Renal pelvis (tissue), 12 donors: ENCODE measurements at places on chromosomes 16 and 17.

- no peak for DNase-seq
Observed at GRCh38 chr16:81601008-81601428, 156.4 kb downstream of the CMIP start.

GRCh38 chr16:9199311-9199710 lies 107.9 kb downstream of the HAPSTR1 start:
- no peak for DNase-seq

- DNase-seq = peak; percentile 8
Observed at GRCh38 chr16:62272035-62272434, 235.8 kb upstream of the CDH8 start.

DNA sequence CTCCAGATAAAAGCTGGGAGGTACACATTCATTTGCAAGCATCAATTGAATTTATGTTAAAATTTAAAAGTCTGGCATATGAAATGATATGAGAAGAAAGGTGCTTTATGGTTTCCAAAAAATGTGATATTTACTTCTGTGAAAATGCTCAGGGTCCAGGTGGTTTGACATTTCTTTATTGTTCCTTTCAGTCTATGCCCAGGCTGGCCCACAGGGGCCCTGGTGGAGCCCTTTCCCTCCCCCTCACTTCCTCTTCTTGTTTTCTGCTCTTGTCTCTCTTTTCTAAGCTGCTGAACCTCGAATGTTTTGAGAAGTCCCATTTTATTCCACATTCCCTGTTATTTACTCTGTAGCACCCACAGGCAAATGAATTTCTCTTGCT lies 127.8 kb downstream of the HS3ST3B1 start:
- DNase-seq = no peak

DNA sequence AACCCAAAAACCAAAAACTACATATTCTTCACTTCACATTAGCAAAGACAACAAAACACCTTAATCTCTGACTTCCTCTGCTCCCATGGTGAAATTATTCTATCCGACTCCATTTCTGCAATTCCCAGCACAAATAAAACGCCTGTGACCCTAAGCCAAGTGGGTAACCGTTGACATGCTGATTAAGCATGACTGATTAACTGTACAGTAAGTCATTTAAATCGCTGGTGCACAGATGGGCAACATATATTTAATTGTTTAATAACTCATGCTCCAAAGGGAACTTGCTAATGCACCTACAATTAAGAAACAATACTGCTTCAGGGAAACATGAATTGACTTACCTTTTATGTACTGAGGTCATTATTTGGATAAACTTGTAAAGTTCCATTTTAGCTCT lies 436.7 kb downstream of the KIF2B start:
- DNase-seq = no peak

DNA sequence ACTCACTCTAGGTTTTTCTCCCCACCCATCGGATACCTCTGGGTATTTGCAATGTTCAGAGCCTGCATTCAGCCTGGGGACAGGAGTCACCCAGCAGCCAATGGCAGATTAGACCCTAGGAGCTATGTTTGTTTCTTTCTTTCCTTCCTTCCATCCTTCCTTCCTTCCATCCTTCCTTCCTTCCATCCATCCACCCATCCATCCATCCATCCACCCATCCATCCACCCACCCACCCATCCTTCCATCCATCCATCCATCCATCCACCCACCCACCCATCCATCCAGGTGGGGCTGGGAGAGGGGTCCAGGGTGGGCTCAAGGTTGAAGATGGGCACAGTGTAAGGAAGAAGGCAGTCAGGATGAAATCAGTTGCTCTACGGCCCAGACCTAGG lies 39.9 kb downstream of the TIMM22 start:
- no peak for DNase-seq

DNA sequence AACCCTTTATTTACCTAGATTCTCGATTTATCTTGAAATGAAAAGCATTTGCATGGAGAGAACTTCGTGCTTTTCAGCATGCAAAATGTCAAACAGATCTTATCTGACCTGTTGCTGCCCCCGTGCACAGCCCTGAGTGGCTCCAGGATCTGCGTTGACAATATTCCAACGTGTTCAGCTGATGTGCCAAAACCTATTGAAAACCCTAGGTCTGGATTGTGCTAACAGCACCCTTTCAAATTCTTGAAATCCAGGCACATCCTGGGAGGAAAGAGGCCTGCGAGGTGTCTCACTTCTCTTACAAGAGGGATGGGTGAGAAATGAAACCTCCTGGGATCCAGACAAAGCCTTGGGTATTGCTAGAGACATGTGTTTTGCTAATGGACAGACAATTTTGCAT lies 231.8 kb downstream of the MAP2K4 start:
- no peak for DNase-seq

- DNase-seq = no peak
Observed at GRCh38 chr16:51390877-51391276, 239.8 kb upstream of the SALL1 start.

DNA sequence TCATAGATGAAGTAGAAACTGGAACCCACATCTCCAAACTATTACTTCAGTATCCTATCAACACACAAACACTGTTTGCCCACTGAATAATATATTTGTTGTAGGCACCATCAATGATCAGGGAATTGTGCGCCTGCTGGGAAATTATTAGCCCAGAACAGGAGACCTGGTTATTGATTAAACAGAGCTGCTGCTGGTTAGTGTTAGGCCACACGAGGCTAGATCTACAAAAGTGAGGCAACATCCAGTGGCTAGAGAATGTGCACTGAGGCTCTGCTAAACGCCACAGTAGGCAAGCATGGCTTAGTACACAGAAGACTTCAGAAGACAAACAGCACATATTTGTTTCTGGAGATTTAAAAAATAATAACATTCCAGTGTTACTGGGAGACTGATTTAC lies 11.0 kb downstream of the ABHD15 start:
- DNase-seq = peak; percentile 57
